ENCODE measurements at places on chromosomes 1 and 21.

DNA sequence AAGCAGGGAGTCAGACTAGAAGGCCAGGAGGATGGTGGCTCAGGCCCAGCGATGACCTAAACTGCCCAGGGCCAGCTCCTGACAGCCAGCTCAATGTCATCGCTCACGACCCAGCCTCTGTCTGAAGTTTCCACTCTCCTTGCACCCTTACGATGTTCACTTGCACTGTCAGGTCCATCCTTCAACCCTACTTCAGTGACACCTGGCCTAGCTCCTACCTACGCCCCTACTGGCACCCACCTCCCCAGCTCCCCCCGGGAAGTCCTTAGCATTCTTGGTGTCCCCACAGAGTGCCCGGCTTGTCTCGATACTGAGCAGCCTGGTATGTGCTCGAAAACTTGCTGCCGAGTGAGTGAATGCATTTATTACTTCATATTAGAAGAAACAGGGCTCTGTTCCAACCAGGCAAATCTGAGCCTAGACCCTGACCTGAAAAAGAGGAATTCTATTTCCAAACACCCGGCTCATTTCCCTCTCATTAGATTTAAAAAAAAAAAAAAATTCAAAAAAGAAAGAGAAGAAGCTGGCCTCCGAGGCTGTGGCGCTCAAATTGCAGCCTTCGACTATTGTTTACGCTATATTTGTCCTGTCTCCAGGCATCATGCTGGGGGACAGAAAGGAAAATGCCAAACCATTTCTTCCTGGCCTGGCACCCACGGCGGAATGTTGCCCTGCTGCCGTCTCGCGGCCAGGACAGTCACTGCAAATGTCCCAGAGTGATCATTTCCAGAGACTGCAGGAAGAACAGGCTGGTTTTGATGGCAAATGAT lies 29.8 kb upstream of the LRRC38 start:
- peak; percentile 27 for DNase-seq

DNA sequence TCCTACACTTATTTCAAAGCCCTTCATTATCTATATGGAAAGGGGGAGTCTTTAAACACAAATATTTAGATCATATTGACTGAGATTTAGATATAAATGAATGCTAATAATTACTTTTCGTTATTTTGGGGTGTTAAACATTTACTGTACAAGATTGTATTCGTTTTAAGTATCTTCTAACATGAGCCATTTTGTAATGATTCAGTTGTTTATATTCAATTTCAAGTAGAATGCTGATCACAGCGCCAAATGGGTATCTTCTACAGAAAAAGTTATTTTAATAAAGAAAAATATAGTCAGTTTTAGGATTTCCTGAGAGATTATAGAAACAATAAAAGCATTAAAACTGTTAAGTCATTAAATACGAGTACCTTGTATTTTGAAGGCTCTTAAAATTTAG lies 104.5 kb upstream of the HNRNPU start:
- DNase-seq = no peak

DNA sequence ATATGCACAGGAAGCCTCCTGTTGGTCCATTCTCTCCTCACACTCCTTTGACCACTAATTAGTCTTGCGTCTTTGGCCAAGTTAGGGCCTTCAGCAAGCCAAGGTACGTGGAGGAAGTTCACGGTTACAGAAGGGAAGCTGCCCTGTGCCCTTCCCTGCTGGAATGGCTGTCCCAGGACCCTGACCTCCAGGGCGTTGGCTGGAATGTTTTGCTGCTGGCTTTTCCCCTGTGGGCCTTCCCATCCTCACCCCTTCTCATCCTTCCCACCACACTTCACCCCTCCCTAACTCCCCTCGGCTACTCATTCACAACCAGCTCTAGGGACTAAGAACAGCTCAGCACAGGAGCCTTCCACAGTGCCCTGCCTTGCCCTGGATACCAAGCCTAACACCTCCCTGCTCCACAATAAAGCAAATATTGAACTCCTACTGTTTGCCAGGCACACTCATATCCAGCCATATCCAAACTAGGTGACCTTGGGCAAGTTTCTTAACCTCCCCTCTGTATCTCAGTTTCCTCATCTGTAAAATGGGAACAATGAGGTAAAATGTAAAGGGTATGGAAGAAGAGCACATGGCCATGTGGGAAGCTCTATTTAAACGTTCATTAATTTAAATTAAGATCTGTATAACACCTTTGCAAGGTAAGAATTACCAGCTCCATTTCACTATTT lies 8.8 kb upstream of the CDCP2 start:
- no peak for DNase-seq

- no peak for DNase-seq
Measured at GRCh38 chr1:27885114-27885528, 12.8 kb downstream of the THEMIS2 start.

- DNase-seq = peak; percentile 11
Measured at GRCh38 chr1:226526801-226527595, 21.6 kb upstream of the STUM start.

GRCh38 chr1:67484492-67484891 lies 54.3 kb upstream of the SERBP1 start:
- peak; percentile 23 for DNase-seq

- no peak for DNase-seq
Measured at GRCh38 chr1:28592321-28593071, 431 bp downstream of the RAB42 start.

- no peak for DNase-seq
Measured at GRCh38 chr21:33033094-33033951, 7.6 kb downstream of the OLIG2 start.

DNA sequence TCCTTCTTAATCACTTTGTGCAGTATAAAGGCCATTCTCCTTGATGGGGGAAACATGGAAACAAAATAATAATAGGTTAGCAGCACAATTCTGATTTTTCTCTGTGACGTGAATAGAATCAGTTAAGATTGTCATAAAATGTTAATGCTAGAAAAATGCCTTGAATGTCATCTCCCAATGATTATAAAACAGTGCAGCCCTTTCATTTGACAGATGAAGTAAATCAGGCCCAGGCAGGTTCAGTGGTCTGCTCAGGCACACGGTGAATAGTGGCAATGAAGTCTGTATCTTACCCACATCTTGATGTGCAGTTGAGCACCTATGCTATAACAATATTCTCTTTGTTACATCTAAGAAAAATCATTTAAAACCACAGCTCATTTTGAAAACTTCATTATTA lies 32.2 kb upstream of the ZNF281 start:
- DNase-seq = no peak

- DNase-seq = no peak
Measured at GRCh38 chr1:171191992-171192391, 6.9 kb downstream of the FMO2 start.

DNA sequence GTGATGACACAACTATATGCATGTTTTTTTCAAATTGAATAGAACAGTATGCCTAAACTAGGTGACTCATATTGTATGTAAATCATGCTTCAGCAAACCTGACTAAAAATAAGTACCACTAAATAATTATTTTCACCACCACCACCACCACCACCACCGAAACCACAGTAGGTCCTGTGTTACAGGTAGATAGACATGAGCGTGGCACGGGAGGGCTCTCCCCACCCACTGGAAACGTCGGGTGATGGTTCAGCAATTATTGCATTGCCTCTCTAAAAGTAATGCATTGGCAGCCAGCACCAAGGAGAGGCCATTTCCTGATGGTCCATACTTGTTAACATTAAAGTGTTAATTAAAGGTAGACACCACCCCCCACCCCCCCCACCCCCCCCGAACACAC lies 297.0 kb upstream of the NCAM2 start:
- DNase-seq = no peak

DNA sequence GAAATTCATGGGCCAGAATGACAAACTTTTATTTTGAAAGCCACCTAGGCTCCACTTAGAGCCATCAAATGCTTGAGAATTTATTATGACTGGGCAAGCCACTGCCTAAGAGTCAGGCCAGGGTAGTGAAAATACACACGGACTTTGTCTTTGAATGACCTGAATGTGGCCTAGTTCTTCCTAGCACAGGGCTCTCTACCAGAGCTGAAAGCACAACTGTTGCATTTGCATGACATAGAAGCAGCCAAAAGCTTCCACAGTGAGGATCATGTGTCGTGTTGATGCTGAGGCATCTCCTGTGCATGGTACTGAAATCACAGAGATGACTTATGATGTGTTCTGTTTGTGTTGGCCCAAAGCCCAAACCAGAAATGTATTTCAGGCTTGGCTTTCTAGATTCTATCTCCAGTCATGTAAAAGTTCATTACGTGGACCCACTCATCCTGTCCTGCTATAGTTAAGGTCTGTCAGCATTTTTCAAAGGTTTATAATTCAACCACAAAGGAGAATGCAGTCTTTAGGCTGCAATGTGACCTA lies 164.0 kb upstream of the UBE2U start:
- DNase-seq = peak; percentile 99

DNA sequence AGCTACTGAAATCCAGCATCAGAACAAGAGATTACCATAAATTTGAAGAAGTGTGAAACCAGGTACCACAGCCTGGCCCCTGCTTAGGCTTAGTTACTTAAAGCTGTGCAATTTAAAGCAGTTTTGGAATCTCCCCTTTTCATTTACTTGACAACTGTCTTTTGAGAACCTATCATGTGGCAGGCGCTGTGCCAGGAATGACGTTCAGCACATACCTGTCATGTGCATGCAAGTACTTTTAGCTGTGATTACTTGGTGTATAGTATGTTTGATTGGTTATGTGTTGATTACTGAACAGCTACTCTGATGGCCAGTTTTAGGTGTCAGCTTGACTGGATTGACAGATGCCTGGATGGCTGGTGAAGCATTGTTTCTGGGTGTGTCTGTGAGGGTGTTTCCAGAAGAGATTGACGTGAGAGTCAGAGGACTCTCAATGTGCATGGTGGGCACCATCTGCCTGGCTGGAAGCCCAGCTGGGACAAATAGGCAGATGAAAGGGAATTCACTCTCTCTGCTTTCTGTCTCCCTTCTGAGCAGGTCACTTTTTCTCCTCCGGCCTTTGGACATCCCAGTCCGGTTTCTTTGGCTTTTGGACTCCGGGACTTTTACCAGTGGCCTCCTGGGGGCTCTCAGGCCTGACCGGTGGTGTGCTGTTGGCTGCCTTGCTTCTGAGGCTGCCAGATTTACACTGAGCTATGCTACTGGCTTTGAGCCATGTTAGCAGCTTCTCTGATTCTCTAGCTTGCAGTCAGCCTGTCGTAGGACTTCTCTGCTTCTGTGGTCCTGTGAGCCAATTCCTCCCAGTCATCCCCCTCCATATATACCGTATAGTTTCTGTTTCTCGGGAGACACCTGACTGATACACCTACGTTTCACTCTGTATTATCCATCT lies 178.0 kb downstream of the RYR2 start:
- DNase-seq = no peak

- DNase-seq = no peak
Measured at GRCh38 chr1:216518844-216519627, 95.8 kb upstream of the USH2A start.

DNA sequence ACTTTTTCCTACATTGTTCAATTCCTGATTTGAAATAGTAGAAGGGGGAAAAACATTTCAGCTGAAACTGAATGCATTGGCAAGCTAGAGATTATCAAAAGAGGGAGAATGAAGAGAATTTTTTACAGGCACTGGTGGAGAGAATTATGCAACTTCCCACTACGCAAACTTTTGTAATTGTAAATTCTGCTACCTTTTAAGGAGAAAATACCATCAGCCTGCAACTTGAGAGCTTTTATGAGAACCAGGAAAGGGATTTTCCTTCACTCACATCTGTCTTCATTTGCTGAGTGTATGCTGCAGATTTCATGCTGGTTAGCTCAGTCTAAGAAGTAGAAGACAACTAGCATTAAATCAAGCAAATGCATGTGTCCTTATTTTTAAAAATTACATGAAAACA lies 43.7 kb downstream of the ADAMTS1 start:
- peak; percentile 95 for DNase-seq

DNA sequence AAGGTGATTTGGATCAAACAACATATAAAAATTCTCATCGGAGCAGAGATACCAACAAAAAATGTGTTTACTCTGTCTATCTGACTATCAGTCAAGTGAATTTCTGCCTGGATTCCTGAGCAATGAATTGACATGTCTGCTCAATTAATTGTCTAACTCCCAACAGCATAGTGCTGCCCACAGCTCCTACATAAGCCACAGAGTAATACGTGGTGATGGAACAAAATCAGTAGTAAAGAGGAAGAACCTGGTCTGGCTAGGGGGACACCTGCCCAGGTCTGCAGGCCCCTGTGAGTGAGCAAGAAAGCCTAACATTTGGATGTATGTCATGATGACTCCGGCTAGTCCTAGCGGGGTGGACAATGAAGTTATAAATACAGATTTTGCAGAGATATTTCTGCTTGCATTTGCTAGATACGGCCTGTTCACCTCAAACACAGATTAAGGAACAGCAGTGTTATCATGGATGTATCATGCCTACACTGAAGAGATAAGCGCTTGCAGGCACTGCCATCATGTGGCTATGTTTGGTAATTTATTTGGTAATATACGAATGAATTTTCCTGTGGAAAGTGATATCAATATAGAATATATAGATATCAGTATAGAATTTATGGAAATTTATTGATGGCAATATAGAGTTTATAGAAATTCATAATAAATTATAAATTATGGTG lies 69.6 kb upstream of the LRRC8B start:
- peak; percentile 58 for DNase-seq

DNA sequence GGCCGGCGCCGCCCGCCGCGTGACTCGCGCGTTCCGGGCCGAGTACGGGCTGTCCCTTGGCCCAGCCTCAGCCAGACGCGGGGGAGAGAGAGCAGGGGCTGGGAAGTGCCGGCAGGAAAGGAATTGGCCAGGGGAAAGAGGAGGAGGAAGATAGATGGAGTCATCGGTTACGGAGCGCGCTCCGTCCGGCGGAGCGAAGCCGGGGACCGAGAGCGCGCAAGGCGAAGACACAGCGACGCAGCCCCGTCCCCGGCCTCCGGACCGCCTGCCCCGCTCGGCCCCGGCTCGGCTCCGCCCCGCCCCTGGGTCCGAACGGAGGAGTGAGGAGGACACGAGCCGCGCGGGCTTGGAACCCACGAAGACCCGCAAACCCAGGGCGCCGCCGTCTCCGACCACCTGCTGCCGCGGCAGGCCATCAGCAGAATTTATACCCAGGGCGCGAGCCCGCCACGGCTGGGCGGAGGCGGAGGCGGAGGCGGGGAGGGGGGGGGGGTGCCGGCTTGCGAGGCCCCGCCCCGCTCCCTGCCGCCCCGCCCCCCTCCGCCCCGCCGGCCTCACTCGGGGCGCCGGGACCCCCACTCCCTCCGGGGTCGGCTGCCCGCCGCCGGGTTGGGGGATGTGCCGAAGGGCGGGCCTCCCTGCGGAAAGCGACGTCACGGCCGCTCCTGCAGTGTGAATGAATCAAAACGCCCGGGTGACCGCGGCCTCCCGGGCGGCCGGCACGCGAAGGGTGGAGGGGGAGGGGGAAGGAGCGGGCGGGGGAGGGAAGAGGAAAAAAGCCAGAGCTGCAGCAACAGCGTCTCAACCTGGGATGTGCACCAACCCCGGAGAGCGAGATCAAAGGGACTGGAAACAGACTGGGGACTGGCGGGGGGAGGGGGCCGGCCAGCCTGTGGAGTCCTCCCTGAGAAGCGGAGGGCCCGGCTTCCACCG lies at the start of gene LHX4:
Gene LHX4 (plus strand): TSS at position 782 of the 933 bp plus-strand sequence. CDS start 266 bp downstream, outside the sequence.
- DNase-seq = peak; percentile 42

- DNase-seq = peak; percentile 82
Measured at GRCh38 chr1:235946571-235946981, 79.9 kb upstream of the LYST start.

All from fibroblast of skin of scalp (primary cell).